ENCODE measurements at places on chromosomes 5 and 9.

DNA sequence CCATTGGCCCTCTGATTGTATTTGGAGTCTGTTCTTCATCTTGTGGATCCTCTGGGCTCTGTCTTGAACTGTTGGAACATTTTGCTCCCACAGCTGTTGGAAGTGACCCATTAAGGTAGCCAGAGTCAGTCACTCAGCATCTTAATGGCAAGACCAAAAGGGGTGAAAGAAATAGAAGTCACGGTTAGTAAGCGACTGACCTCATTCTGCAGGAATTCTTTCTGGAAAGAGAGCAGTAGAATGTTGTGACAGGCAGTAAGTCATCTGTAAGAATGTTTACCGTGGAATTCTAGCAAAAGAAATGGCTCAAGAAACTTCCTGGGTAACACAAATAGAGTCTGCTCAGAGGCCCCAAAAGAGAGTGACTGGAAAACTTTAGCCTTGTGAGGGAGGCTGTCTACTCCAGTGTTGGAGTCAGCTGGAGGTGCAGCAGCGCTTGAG is 28.6 kb upstream of the TNC start:
- peak overlapping the region; percentile 64 for H3K27ac ChIP-seq
- no peak for DNase-seq
- H3K4me3 ChIP-seq = no peak overlapping the region
- H3K36me3 ChIP-seq = no peaks in the 10 kb centered on the region
- peaks cover 4% of the 10 kb centered on the region for H3K4me1 ChIP-seq

DNA sequence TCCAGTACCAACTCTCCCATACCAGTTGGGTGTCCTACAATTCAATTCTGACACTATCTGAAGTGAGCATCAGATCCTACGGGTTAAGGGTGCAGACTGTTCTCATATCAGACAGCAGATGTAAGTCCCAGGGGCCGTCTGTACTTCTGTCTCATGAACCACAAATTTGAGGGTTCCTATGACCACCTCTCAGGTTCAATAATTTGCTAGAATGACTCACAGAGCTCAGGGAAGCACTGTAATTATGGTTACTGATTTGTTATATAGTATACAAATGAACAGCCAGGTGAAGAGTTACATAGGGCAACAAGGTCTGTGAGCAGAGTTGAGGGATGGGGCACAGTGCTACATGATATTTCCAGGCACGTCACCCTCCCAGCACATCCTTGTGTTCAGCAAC is 499.1 kb downstream of the DMAC1 start:
- no peaks in the 10 kb centered on the region for H3K27me3 ChIP-seq
- H3K4me1 ChIP-seq = no peaks in the 10 kb centered on the region
- no peak overlapping the region for H3K27ac ChIP-seq
- no peak overlapping the region for H3K4me3 ChIP-seq

GRCh38 chr5:134328619-134329018 is 38.4 kb downstream of the CDKL3 start:
- H3K27ac ChIP-seq = no peak overlapping the region
- no peaks in the 10 kb centered on the region for H3K27me3 ChIP-seq
- DNase-seq = no peak
- no peak overlapping the region for H3K4me3 ChIP-seq
- H3K4me1 ChIP-seq = no peaks in the 10 kb centered on the region

GRCh38 chr5:36630201-36631145 is 24.1 kb downstream of the SLC1A3 start:
- DNase-seq = no peak
- H3K27ac ChIP-seq = no peak overlapping the region
- no peaks in the 10 kb centered on the region for H3K36me3 ChIP-seq
- no peaks in the 10 kb centered on the region for H3K27me3 ChIP-seq
- no peaks in the 10 kb centered on the region for H3K4me1 ChIP-seq
- H3K4me3 ChIP-seq = no peak overlapping the region

DNA sequence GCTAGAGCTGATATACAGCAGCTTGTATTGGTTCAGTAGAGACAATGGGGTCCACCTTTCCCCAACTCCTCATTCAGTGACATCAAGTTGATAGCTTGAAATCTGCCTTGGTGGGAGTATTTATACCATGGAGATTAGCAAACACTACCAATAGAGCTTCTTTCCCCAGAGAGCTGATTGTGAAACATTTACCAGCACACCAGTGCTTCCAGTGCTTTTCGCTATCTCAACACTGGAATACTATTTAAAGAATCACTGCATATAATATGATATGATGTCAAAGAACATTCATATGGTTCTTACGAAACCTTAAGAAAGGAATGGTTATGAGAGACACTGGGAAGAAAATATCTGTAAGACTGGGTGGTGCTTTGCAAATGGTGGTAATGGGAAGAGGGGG is 21.8 kb upstream of the RNF145 start:
- no peak for DNase-seq
- H3K4me1 ChIP-seq = no peaks in the 10 kb centered on the region
- no peak overlapping the region for H3K4me3 ChIP-seq

- no peaks in the 10 kb centered on the region for H3K27me3 ChIP-seq
- no peak for DNase-seq
- no peak overlapping the region for H3K4me3 ChIP-seq
Measured at GRCh38 chr9:111178331-111179055, 140.2 kb upstream of the LPAR1 start.

GRCh38 chr5:54398191-54398590 is 57.3 kb upstream of the HSPB3 start:
- no peak for DNase-seq
- H3K27me3 ChIP-seq = no peaks in the 10 kb centered on the region
- no peak overlapping the region for H3K4me3 ChIP-seq
- H3K36me3 ChIP-seq = no peaks in the 10 kb centered on the region
- H3K27ac ChIP-seq = no peak overlapping the region

- no peak for DNase-seq
- no peaks in the 10 kb centered on the region for H3K27me3 ChIP-seq
- peak overlapping the region; percentile 19 for H3K27ac ChIP-seq
- no peak overlapping the region for H3K4me3 ChIP-seq
- no peaks in the 10 kb centered on the region for H3K36me3 ChIP-seq
- peaks cover 59% of the 10 kb centered on the region for H3K4me1 ChIP-seq
Measured at GRCh38 chr9:27536168-27536567, 6.6 kb upstream of the MOB3B start.

- H3K27me3 ChIP-seq = no peaks in the 10 kb centered on the region
- no peak overlapping the region for H3K4me3 ChIP-seq
- no peaks in the 10 kb centered on the region for H3K36me3 ChIP-seq
- no peak overlapping the region for H3K27ac ChIP-seq
Measured at GRCh38 chr9:125075997-125076396, 67.3 kb downstream of the SCAI start.

- H3K36me3 ChIP-seq = no peaks in the 10 kb centered on the region
- no peak overlapping the region for H3K27ac ChIP-seq
- no peaks in the 10 kb centered on the region for H3K27me3 ChIP-seq
- H3K4me3 ChIP-seq = no peak overlapping the region
Measured at GRCh38 chr5:29853711-29854220, 1339.7 kb upstream of the CDH6 start.

DNA sequence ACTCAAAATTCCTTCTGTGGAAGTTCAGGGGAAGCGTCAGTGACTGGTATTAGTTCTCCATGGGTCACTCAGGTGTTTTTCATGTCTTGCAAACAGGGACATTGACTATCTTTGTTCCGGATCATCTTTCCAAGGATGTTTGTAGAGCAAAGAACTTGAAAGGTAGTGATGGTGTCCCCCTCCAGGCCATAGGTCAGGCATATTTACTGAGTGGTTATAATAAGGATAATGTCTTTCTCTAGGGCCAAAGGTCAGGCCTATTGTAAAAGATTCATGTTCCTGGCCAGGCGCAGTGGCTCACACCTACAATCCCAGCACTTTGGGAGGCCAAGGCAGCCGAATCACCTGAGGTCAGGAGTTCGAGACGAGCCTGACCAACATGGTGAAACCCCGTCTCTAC is 614.8 kb downstream of the KIF4B start:
- H3K27me3 ChIP-seq = no peaks in the 10 kb centered on the region
- no peaks in the 10 kb centered on the region for H3K4me1 ChIP-seq
- no peaks in the 10 kb centered on the region for H3K36me3 ChIP-seq
- DNase-seq = no peak

DNA sequence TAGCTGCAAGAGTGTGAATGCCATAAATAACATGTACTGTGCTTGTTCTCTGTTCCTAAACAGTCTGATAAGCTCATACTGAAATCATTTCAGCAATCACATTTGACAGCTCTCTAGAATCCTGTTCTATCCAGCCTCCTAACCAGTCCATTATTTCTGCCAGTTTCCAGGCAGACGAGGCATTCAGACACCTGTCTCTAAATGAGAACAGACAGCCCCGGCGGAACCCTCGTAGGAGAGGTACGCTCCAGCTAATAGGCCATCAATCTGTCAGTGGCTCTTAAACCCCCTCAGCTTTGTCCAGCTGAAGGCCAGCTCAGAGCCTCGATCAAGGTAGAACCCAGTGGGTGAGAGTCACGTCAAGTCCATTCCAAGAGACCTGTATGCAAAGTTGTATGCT is 272.3 kb downstream of the GLIS3 start:
- H3K4me3 ChIP-seq = no peak overlapping the region
- H3K27me3 ChIP-seq = no peaks in the 10 kb centered on the region

DNA sequence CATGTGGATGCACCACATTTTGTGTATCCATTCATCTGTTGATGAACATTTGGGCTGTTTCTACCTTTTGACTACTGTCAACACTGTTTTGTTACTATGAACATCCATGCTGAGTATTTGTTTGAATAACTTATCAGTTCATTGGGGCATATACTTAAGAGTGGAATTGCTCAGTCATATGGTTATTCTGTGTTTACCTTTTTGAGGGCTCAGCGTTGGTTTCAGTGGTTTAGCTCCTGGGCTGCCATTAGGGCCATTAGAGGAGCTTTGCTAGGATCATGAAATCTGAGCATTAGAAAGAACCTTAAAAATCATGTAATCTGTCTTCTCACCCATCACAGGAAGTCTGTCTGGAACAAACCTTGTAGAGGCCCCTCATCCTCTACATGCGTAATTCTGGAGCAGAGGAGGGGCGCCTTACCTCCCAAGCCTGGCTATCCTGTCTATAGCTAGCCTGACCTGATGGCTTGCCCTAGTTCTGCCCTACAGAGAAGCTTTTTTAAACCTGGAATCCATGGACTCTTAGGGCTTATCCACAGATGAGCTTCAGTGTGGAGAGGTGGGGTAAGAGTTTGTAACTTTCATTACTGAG is 92.9 kb downstream of the PDZD2 start:
- no peak for DNase-seq
- no peaks in the 10 kb centered on the region for H3K27me3 ChIP-seq
- no peaks in the 10 kb centered on the region for H3K36me3 ChIP-seq

- H3K27ac ChIP-seq = peak overlapping the region; percentile 31
- peaks cover 8% of the 10 kb centered on the region for H3K4me1 ChIP-seq
- no peak overlapping the region for H3K4me3 ChIP-seq
- H3K36me3 ChIP-seq = no peaks in the 10 kb centered on the region
Measured at GRCh38 chr5:17228821-17229291, 11.4 kb downstream of the BASP1 start.

All from tibial artery (tissue), 4 donors.